Left ventricle myocardium inferior (tissue), 1 donor: ENCODE measurements at places on chromosomes 12 and 14. TPM values are rescaled to one million over a fixed set of nuclear protein-coding genes. Genes with fewer than 3 reads are reported as not detected.

- no peak overlapping the region for H3K27ac ChIP-seq
- H3K4me1 ChIP-seq: no peaks in the 10 kb centered on the region
- no peaks in the 10 kb centered on the region for H3K36me3 ChIP-seq
- no peaks in the 10 kb centered on the region for H3K27me3 ChIP-seq
- H3K4me3 ChIP-seq: no peak overlapping the region
- DNase-seq: no peak
Measured at GRCh38 chr12:79156846-79157463, 292.4 kb downstream of the SYT1 start.

DNA sequence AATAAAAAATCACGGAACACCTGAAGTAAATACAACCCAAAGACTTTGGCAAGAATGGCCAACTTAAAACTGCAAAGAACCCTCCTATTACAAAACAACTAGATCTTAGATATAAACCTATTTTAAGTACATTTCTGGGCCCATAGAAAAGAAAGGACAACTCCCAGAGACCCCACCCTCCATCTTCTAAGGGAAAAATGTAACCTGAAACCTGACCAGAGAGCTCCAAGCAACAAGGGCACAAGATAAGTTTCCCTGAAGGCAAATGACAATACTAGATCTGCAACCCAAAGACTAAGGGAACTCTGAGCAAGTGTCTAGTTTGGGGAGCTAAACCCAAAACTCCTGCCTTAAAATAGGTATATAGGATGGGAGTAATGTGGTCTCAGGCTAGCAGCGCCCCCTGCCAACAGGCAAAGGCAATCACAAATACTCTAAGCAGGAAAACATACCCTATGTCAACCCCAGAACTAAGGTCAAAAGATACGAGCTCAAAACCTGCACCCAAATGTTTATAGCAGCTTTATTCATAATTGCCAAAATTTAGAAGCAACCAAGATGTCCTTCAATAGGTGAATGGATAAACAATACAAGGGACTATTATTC is 218.9 kb downstream of the ITPR2 start:
- H3K27me3 ChIP-seq: no peaks in the 10 kb centered on the region
- no peaks in the 10 kb centered on the region for H3K4me1 ChIP-seq
- H3K27ac ChIP-seq: no peak overlapping the region

DNA sequence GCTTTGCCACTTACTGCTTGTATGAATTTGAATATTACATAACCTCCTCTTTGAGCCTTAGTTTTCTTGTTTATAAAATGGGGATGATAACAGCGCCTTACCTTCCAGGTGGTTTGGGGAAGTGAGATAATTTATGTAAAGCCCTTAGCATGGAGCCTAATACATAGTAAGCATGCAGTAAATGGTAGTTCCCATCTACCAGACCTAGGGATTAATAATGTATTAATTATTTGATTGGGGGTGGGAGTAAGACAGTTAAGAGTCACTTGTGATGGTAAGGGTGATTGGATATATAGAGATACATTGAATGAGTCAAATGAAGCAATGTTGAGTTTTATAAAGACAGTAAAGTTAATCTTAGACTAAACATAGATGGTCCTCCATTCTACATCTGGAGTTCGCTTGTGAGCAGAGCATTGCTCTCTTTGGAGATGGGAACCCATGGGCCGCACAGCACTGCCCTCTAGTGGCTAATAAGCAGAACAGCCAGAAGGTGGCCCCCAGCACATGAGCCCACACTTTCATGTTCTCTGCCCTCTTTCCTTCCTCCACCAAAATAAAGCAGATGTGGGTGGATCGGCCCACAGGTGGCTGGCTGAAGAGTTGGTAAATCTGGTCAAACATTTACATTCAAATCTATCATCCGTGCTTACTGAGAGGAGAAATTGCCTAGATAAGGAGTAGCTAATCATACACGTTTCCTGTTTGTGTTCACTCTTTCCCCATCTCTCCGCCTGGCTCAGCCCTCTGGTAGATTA is 26.5 kb upstream of the TAMALIN start:
- H3K4me3 ChIP-seq: no peak overlapping the region
- H3K27ac ChIP-seq: no peak overlapping the region
- H3K27me3 ChIP-seq: no peaks in the 10 kb centered on the region
- peak; percentile 63 for DNase-seq

- H3K36me3 ChIP-seq: no peaks in the 10 kb centered on the region
- peak overlapping the region; percentile 69 for H3K27ac ChIP-seq
- H3K4me1 ChIP-seq: peaks cover 36% of the 10 kb centered on the region
- no peak overlapping the region for H3K4me3 ChIP-seq
- no peak for DNase-seq
- H3K27me3 ChIP-seq: no peaks in the 10 kb centered on the region
Measured at GRCh38 chr12:19739195-19739776, 300.0 kb downstream of the AEBP2 start.

The PIWIL1 gene
- total RNA-seq: not detected

DNA sequence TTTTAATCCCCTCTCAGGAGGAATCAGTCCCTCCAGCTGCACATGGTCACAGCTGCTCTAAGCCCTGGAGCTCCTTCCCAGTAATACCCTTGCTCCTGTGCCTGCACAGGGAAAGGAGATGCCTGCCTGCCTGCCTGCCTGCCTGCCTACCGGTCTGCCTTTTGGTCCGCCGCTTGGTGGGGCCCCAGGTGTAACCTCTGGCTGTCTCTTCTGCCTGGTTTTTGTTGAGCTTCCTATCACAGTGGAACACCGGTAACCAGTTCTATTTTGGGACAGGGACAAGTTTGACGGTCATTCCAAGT is 99.8 kb downstream of the DAD1 start:
- H3K36me3 ChIP-seq: no peaks in the 10 kb centered on the region
- H3K27ac ChIP-seq: peak overlapping the region; percentile 88
- no peak for DNase-seq
- H3K4me3 ChIP-seq: peak overlapping the region; percentile 13
- peaks cover 85% of the 10 kb centered on the region for H3K4me1 ChIP-seq

The PSME1 gene
- total RNA-seq: 108 TPM

- no peak overlapping the region for H3K4me3 ChIP-seq
- H3K27me3 ChIP-seq: no peaks in the 10 kb centered on the region
- H3K36me3 ChIP-seq: no peaks in the 10 kb centered on the region
- no peak for DNase-seq
- no peaks in the 10 kb centered on the region for H3K4me1 ChIP-seq
Measured at GRCh38 chr14:21668377-21668776, 5.2 kb downstream of the OR4E1 start.

The IFI27 gene
- total RNA-seq: 130 TPM

DNA sequence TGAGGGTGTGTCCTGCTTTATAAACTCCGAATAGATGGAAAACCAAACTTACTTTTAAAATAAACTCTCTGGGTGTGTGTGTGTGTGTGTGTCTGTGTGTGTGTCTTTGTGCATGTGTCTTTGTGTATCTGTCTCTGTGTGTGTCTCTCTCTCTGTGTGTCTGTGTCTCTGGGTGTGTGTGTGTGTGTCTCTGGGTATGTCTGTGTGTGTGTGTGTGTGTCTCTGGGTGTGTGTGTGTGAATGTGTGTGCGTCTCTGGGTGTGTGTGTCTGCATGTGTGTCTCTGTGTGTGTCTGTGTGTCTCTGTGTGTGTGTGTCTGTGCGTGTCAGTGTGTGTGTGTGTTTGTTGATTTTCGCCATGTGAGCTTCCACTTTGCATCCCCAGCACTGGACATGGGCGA is 9.2 kb downstream of the RAN start:
- no peak overlapping the region for H3K4me3 ChIP-seq
- H3K36me3 ChIP-seq: peaks cover 9% of the 10 kb centered on the region
- no peak for DNase-seq
- H3K27me3 ChIP-seq: no peaks in the 10 kb centered on the region
- no peak overlapping the region for H3K27ac ChIP-seq

DNA sequence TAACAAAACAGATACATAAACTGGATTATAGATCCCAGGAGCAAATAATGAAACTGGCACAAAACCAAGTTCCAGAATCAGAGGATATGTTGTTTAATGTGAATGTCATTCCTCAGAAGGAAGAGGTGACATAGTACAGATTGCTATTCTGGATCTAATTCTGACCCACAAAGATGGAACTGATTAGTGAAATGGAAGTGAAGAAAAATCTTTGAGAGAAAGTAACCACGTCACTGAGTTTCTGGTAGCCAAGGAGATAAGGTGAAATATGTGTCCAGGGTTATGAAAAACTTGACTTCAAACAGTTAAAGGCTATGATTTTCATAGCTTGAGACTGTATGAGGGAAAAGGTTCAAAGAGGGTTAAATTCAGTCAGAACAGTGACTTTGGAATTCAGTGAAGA is 8.3 kb downstream of the OR10AD1 start:
- DNase-seq: no peak
- no peak overlapping the region for H3K27ac ChIP-seq

DNA sequence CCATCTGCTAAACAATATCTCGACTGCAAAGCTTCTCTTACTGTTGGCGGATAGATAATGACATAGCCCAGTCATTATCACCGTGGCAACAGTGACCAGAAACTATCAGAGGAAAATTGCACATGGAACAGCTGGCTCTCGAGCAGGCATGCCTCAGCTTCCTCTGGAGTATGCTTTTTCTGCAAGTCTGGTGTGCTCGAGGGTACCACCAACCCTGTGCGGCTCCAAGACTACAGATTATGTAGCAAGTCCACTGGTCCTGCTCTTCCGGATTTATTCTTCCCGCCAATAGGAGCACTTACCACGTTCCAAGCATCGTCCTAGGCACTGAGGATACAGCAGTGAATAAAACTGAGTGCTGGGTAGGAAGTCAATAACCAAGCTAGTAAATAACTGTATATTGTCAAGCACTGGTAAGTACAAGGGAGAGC is 1.4 kb upstream of the GLRX5 start:
- DNase-seq: no peak
- H3K27me3 ChIP-seq: no peaks in the 10 kb centered on the region
- peak overlapping the region; percentile 87 for H3K27ac ChIP-seq
- H3K36me3 ChIP-seq: no peaks in the 10 kb centered on the region
- H3K4me1 ChIP-seq: peaks cover 75% of the 10 kb centered on the region

The HOXC13 gene
- not detected for total RNA-seq

DNA sequence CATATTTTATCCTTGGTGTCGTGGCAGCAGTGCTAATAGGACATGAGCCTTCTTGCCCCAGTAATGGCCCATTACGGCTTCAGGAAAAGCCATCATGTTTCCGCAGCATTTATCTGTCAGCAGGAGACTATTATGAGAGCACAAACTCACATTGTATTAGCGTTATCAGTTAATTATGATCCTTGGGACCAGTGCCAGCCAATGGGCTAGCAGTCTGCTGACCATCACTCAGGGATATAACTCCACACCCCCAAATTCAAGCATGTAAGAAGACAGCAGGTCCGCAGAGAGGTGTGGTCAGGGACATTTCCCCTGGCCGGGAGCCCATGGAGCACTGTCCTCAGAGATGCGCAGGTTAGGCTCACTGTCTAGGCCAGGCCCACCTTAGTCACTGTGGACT is 4.9 kb upstream of the ESRRB start:
- no peak overlapping the region for H3K27ac ChIP-seq
- H3K36me3 ChIP-seq: no peaks in the 10 kb centered on the region
- H3K27me3 ChIP-seq: peaks cover 49% of the 10 kb centered on the region
- no peak overlapping the region for H3K4me3 ChIP-seq

The AQP2 gene
- not detected for total RNA-seq

- H3K4me3 ChIP-seq: no peak overlapping the region
- no peaks in the 10 kb centered on the region for H3K36me3 ChIP-seq
- H3K4me1 ChIP-seq: peaks cover 40% of the 10 kb centered on the region
- no peaks in the 10 kb centered on the region for H3K27me3 ChIP-seq
- H3K27ac ChIP-seq: peak overlapping the region; percentile 84
Measured at GRCh38 chr14:50045837-50046236, 70.5 kb downstream of the VCPKMT start.

The A2ML1 gene
- total RNA-seq: not detected

DNA sequence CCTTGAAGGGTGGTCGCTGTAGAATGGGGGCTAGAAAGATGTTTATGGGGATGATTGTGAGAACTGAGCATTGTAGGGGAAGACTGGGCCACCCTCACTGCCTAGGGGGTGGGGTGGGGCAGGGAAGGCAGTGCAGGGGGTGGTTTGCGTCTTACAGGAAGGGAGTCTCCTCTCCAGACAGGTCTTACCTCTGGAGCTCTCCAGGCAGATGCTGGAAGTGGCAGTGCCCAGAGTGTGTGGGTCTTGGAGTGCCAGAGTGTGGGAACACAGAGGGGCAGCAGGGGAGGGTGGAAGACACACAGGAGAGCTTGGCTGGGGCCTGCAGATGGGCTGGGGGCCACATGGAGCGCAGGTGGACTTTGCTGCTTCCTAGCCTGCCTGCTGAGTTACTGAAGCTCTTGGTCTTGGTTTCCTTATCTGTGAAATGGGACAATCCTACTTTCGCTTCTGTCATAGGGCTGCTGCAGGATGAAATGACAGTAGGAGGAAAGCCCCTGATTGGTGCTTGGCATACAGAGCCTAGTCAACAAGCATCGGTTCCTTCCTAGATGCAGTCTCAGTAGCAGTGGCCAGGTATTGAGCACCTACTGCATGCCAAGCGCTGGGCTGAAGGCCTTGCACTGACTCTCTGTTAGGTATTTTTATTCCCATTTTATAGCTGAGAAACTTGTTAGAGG is 118.3 kb downstream of the SLC25A47 start:
- H3K27ac ChIP-seq: no peak overlapping the region
- no peak overlapping the region for H3K4me3 ChIP-seq
- H3K36me3 ChIP-seq: no peaks in the 10 kb centered on the region
- no peaks in the 10 kb centered on the region for H3K27me3 ChIP-seq

The KRT8 gene
- total RNA-seq: 63.4 TPM

GRCh38 chr12:63668028-63668799 is at the start of gene DPY19L2:
Gene DPY19L2 (minus strand): TSS chr12:63668493. CDS start chr12:63668393, 100 bp downstream.
- H3K4me1 ChIP-seq: peaks cover 34% of the 10 kb centered on the region
- H3K27ac ChIP-seq: peak within 1 kb of the TSS; percentile 97
- H3K36me3 ChIP-seq: no peaks in the 10 kb centered on the region
- peak within 1 kb of the TSS; percentile 81 for H3K4me3 ChIP-seq
- no peaks in the 10 kb centered on the region for H3K27me3 ChIP-seq
- peak; percentile 84 for DNase-seq

GRCh38 chr12:132399092-132400010 is 70.0 kb upstream of the GALNT9 start:
- peaks cover 91% of the 10 kb centered on the region for H3K27me3 ChIP-seq
- peak; percentile 9 for DNase-seq
- H3K4me3 ChIP-seq: no peak overlapping the region
- no peaks in the 10 kb centered on the region for H3K36me3 ChIP-seq

DNA sequence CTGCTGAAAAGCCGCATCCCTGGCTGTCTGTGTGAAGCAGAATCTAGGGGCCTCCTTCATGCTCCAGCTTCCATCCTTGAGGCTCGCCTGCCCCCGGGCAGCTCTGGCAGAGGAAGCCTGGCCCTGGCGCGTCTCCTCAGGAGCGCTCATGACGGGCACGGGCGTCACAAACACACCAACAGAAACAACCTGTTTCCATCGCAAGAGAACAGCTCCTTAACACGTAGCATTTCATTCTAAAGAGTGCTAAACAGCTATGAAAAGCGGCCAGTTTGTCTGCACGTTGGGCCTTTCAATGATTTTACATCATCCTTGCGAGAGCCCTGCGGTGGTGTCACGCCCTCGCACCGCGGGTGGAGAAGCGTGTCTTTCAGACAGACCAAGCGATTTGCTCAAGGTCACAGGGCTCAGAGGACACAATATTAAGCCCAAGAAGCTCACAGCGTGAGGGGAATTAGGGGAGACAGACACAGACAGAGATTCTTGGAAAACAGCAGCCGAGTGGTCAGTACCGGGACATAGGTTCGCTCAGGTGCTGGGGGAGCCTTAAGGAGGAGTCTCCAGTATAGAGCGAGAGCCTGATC is 4.9 kb downstream of the ADGRD1 start:
- H3K27ac ChIP-seq: peak overlapping the region; percentile 84
- no peaks in the 10 kb centered on the region for H3K27me3 ChIP-seq
- peak overlapping the region; percentile 73 for H3K4me3 ChIP-seq
- peaks cover 7% of the 10 kb centered on the region for H3K36me3 ChIP-seq
- DNase-seq: no peak
